Epithelial cell of alveolus of lung (primary cell): ENCODE measurements at places on chromosomes 7 and 10. TPM values are rescaled to one million over a fixed set of nuclear protein-coding genes. Genes with fewer than 3 reads are reported as not detected.

The UNCX gene
- not detected in 2 replicates for total RNA-seq

The FXYD4 gene
- not detected in 2 replicates for total RNA-seq

The MAT1A gene
- total RNA-seq: not detected in 2 replicates

The CPA2 gene
- not detected in 2 replicates for total RNA-seq

The VWDE gene
- total RNA-seq: 0.13 and 1.4 TPM in 2 replicates

The C10orf62 gene
- total RNA-seq: not detected in 2 replicates

The KIAA1549 gene
- 1.9 and 2.1 TPM in 2 replicates for total RNA-seq

The SPDYE2 gene
- total RNA-seq: not detected in 2 replicates

The BICC1 gene
- 19.1 and 37.6 TPM in 2 replicates for total RNA-seq

The CTAGE4 gene
- total RNA-seq: 0.72 TPM in 1 of 2 replicates, not detected in the other

The MYH16 gene
- total RNA-seq: 0.26 TPM in 1 of 2 replicates, not detected in the other

The PGAM2 gene
- total RNA-seq: 1.3 TPM in 1 of 2 replicates, not detected in the other

The COA1 gene
- 52.6 and 75.4 TPM in 2 replicates for total RNA-seq

The OR13A1 gene
- total RNA-seq: 0.08 TPM in 1 of 2 replicates, not detected in the other

The LRRD1 gene
- total RNA-seq: 0.26 and 0.56 TPM in 2 replicates

The CALY gene
- total RNA-seq: 14.1 TPM in 1 of 2 replicates, not detected in the other

The STEAP2 gene
- total RNA-seq: 5.8 and 19.6 TPM in 2 replicates

The SLC18A3 gene
- not detected in 2 replicates for total RNA-seq

The PRR15 gene
- total RNA-seq: 0.16 and 4.5 TPM in 2 replicates

The AKR1C3 gene
- total RNA-seq: 0.52 and 9.6 TPM in 2 replicates

The GNAT3 gene
- total RNA-seq: 0.16 TPM in 1 of 2 replicates, not detected in the other

The DIP2C gene
- total RNA-seq: 8.7 and 9.3 TPM in 2 replicates

The ANKRD61 gene
- total RNA-seq: 0.08 and 0.39 TPM in 2 replicates

The SLC26A3 gene
- total RNA-seq: not detected in 2 replicates

The ANKRD30A gene
- total RNA-seq: not detected in 2 replicates

The ZNF117 gene
- 0.52 and 3.4 TPM in 2 replicates for total RNA-seq

The CNTNAP2 gene
- total RNA-seq: 0.65 and 3.0 TPM in 2 replicates

The NYAP1 gene
- 2.2 and 10.5 TPM in 2 replicates for total RNA-seq
